Karpas-422 (cell line): ENCODE measurements at places on chromosomes 6 and 20.

DNA sequence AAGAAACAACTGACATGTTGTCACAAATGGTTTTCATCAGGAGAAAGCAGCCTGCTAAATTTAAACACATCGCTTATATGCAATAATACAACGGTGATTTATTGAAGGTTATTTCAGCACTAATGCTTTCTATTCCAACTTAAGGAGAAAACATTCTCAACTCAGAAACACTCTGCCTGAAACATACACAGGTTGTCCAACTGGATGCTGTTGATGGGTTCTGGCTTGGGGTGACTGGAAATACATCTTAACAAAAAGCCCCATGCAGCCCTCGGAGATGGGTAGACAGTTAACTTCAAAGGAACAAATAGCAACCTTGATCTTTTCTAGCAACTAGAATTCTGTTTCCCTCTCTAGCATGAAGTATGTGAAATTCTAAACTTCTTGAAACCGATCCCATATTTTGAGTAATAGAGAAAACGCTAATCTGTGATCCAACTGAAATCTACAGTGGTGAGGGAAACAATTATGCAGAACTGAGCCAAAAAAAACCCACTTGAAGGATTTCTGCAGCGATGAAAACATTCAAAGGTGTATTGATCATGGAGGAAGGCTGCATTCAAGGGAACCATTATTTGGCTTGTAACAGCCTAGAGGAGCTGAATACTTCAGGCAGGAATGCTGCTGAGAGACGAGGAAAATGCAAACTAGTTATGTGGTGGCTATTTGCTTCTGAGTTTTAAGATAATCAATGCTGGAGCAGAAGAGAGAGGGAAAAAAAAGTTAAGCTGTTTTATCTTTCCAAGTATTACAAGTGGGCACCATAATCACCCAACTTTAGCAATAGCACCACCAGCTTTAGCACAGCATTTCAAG lies 6.9 kb downstream of the ZMYND8 start:
- no peak for DNase-seq

- no peak for DNase-seq
Measured at GRCh38 chr6:19835605-19836004, 1.6 kb upstream of the ID4 start.

- DNase-seq, result no peak
Measured at GRCh38 chr6:137051790-137052472, 7.2 kb upstream of the IL20RA start.

GRCh38 chr6:341914-342831 lies 49.4 kb upstream of the IRF4 start:
- no peak for DNase-seq

GRCh38 chr6:30641048-30641447 lies 5.9 kb upstream of the C6orf136 start:
- DNase-seq, result no peak

- peak; percentile 78 for DNase-seq
Measured at GRCh38 chr20:4949833-4950178, 51.5 kb downstream of the SLC23A2 start.

DNA sequence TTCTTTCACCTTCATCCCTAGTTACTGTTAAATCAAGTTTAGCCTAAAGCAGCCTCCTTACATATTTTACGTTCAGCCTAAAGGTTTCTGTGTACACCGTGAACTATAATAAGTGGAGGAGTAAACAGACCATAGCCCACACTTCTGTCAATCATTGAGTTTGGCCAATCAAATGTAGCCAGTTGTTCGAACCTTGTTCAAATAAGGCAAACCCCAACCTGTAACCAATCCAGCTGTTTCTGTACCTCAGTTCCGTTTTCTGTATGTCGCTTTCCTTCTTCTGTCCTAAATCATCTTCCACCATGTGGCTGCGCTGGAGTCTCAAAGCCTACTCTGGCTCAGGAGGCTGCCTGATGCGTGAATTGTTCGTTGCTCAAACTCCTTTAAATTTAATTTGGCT lies 1.8 kb upstream of the FBXO30 start:
- no peak for DNase-seq

- no peak for DNase-seq
Measured at GRCh38 chr6:11078266-11078665, 15.4 kb upstream of the SMIM13 start.

DNA sequence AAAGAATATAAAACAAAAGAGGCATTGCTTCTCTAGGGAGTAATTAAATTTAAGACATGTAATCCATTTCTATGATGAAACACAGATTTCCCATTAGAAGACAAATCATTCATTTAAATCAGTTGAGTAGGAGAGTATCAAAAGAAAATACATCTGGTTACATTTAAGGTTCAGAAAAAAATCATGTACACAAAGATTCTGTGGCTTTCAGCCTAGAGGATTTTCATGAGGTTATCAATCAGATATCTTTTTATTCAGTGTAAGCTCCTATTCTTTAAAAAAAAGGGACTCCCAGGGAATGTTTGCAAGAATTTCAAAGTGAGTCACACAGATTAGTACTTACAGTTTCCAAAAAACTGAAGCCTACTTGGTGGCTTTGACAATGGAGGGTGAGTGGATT lies 24.9 kb downstream of the COL21A1 start:
- DNase-seq, result no peak

DNA sequence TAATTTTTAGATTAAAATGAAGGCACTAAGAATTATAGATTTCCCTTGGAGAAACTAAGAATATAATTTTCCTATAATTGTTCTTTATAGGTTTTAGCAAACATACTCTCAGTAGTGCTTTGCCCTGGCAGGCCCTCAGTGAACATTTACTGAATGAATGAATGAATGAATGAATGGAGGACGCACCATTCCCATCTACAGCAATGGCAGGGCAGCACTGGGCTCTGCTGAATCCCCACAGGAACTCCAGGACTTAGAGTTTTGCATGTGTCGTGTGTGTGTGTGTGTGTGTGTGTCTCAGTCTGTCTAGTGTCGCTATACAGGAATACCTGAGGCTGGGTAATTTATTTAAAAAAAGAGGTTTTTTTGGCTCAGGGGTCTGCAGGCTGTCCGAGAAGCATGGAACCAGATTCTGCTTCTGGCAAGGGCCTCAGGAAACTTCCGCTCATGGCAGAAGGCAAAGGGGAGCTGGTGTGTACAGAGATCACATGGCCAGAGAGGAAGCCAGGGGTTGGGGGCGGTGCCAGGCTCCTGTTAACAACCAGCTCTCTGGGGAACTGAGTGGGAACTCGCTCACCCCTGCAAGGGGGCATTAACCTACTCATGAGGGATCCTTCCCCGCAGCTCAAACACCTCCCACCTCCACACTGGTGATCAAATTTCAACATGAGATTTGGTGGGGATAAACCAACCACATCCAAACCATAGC lies 20.1 kb downstream of the RNASET2 start:
- peak; percentile 59 for DNase-seq

DNA sequence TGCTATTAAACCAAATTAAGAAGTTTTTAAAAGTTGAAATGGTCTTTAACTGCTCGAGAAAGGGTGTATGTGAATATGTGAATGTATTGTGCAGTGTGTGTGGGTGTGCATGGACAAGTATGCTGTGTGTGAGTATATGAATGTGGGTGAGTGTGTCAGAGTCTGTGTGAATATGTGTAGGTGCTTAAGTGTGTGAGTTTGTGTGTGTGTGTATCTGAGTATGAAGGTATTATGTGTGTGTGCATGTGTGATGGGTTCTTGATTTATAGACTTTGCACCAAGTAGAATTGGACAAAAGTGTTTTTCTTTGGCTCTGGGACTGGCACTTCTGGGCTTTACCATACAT lies 21.6 kb downstream of the EYA2 start:
- no peak for DNase-seq

DNA sequence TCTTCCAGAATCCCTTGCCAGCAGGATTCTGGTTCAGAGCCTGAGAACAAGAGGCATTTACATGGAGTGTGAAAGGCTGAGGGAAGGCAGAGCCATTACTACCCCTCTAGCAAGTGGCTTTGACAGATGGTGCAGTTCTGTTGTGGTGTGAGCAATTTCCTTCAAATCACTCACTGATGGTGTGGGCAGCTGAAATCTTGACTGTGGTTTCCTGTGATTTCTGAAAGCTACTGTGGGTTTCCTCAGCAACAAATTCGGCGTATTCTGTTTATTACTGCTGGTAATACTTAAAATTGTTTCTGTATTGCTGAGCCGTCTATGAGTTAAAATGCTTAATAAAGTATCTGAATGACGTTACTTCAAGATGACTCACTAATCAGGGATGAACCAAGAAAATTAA lies 181.5 kb upstream of the TCF21 start:
- no peak for DNase-seq

- no peak for DNase-seq
Measured at GRCh38 chr20:19527509-19527908, 230.5 kb upstream of the RIN2 start.

GRCh38 chr20:46914789-46915379 lies 20.2 kb downstream of the EYA2 start:
- no peak for DNase-seq

DNA sequence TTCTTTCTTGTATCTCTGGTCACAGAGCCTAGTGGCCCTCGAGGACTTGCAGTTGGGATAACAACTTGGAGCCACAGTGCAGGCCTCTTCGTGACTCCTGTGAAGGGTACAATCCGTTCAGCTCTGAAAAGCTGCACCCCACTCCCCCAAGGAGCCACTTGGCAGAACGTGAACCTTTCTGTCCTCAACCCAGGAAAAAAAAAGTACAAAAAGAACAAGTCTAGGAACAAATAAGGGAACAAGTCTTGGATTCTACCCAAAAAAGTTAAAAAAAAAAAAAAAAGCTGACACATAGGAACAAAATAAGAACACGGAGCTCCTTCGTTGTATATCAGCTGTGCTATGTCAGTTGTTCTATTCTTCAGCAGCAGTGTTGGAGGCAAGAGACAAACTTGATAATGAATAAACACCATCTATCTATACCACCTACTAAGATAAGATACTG lies 77.9 kb upstream of the TULP1 start:
- no peak for DNase-seq
